ENCODE measurements at places on chromosomes 5 and 9.
A peak's percentile ranks its signal among the peaks of the same experiment; 100 is the strongest.

GRCh38 chr5:141641634-141642267 lies 5.0 kb downstream of the RELL2 start:
- no peak for DNase-seq

GRCh38 chr5:66739951-66740350 lies 143.8 kb downstream of the MAST4 start:
- DNase-seq = no peak

DNA sequence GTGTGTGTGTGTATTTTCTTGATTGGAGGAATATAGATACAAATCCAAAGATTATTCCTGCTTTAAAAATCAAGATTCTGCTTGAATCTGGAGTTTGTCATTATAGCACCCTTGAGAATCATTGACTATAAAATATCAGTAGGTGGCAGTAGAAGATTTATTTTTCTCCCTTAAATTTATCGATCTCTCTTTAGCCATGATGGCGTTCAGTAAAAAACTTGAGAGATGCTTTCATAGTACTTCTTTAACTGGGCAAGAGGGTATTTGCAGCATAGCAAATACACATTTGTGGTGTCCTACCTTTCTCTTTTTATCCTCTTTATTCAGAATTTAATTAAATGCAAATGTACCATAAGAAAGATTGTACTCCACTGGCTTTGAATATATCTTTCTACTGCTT lies 307.7 kb downstream of the ADGRV1 start:
- no peak for DNase-seq

- no peak for DNase-seq
These were observed 22.3 kb upstream of the TAL2 start for GRCh38 chr9:105639936-105640335.

DNA sequence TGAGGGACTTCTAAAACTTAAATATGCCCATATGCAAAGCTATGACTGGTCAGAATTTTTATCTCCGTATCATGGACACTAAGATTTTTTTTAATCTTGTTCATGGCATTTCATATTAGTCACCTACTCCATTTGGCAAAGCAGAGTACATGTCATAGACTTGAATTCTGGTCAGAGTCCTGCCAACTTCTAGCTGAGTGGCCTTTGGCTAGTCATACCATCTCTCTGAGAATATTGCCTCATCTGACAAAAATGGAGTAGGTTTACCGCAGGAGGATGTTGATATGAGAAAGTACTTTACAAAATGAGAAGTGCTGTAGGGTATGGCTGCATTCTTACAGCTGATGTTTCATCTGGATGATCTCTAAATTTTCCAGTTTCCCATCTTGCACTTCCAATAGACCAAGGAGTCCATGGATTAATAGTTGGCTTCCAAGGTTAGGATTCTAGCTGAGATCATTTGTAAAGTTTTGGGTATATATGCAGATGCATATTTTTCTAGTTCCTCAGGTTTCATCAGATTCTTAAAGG lies 150.8 kb upstream of the NR3C1 start:
- no peak for DNase-seq

- DNase-seq = peak; percentile 98
These were observed at the start of gene FAM53C for GRCh38 chr5:138337685-138338410. FAM53C (plus strand) TSS chr5:138338266; CDS start chr5:138341336, 3,070 bp downstream.

GRCh38 chr5:10635257-10635866 lies 71.5 kb downstream of the ANKRD33B start:
- DNase-seq = peak; percentile 83

GRCh38 chr9:119029886-119030285 lies 339.3 kb downstream of the BRINP1 start:
- no peak for DNase-seq

DNA sequence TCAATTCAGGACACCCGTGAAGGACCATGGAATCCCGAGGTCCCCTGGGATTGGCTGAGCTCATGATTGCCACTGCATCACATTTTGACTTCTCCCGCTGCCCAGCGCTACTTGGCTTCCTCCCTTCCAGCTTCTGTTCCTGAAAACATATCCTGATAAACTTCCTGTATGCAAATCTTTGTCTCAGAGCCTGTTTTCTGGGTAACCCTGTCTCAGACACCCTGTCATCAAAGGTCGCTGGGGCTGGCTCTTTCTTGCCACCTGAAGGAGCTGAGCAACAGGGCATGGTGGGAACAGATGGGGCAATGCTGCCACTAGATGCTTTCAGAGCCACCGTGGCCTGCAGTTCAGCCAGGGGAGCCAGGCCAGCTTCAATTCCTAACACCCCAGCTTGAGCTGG lies 154.3 kb upstream of the TBC1D2 start:
- DNase-seq = no peak

DNA sequence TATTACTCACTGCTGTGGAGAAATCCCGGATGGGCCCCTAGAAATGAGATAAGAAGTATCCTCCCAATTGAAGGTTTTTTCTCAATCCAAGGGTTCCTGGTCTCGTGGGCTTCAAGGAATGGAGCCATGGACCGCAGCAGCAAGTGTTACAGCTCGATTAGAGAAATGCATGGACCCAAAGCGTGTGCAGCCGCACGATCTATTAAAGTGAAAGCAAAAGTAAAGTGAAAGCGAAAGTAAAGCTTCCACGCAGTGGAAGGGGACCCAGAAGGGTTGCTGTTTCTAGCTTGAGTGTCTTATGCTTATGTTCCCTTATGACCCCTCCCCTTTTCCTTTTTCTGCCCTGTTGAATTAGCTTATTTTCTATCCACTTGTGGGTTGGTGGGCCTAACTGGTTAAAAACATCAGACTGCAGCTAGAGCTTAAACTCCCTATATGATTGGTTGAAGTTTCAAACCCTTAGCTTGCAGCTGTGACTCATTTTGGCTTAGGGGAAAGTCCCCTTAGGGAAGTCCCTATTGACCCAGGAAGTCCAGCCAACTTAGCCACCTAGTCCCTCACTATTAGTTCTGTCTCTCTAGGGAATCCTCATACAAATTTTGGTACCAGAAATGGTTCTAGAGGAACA lies 1111.8 kb downstream of the TAF11L14 start:
- DNase-seq = peak; percentile 73

GRCh38 chr5:160641405-160641804 lies 210.6 kb downstream of the ATP10B start:
- DNase-seq = no peak

DNA sequence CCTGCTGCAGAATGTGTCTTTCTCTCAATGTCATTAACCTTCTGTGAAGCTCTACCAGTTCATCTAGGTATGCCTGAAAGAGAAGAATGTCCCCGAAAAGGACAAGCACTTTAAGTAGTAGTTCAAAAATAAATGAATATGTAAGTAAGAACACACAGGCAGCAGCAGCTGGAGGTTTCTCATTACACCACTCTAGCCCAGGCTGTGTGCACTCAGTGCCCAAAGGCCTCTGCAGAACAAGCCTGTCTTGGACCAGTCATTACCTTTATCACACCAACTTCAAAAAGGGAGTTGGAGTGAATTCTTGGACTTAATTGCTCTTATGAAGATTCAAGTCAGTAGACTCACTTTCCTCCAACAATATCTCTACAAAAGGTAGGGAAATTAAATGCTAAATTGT lies 268.8 kb downstream of the MLLT3 start:
- no peak for DNase-seq

GRCh38 chr5:67206929-67207328 lies 10.3 kb upstream of the CD180 start:
- DNase-seq = peak; percentile 94

DNA sequence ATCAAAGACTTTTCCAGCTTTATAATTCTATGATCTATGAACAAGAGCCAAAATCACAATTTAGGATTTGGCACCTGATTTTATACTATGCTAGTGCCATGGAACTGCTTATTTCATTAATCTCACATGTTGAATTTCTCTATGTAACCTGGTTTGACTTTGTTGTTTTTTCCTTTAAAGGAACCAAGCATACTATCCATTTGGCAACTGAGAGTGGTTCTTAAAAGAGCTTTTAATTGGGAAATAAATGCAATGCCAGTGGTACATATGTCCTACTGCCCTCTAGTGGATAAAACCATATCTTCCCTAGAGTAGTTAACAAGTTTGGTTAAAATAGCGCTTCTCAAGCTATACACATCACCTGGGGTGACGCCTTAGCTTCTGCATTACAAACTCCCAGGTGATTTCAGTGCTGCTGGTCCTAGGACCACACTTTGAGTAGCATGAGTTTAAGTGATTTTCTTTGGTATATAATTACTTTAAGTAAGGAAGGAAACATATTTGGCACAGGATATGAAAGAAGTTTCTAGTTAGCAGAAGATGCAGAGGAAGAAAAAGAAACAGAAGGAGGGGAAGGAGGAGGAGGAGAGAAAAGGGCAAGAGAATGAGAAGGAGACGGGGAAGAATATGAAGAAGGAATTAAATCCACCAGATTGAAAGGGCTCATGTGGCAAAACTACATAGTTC lies 56.8 kb downstream of the FGF10 start:
- DNase-seq = no peak

GRCh38 chr9:126232461-126232860 lies 94.2 kb upstream of the MVB12B start:
- DNase-seq = no peak

DNA sequence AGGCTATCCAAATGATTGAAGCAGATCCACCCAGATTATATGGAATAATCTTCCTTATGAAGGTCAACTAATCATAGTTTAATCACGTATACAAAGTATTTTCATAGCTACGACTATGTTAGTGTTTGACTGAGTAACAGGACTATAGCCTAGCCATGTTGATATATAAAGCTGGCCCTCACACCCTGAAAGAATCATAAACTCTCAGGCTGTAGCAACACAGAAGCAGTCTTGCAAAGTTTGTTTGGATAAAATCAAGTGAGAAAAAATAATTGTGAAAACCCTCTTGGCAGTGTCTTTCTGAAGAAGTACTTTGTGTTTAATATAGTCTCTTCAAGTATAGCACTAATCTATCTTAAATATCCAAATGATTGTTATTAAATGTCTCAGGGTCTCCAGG lies 374.5 kb upstream of the DAB2 start:
- DNase-seq = no peak

GRCh38 chr5:34535944-34536623 lies 120.0 kb upstream of the RAI14 start:
- DNase-seq = no peak

DNA sequence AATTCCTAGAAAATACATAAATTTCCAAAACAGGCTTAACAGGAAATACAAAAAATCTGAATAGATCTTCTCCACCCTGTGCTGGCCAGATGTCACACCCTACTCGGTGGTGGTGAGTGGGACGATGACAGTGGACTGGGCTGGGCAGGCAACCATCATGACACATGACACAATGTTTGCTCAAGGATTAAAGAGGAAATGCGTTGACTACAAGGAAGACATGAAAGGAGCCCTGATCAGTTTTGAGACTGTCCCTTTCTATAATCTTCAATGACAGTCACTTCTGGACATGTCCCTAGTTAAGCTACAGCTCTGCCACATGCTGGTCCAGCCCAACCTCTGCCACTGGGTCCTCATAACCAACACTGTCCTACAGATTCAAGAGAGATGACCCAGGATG lies 99.8 kb downstream of the ZDHHC21 start:
- DNase-seq = no peak

DNA sequence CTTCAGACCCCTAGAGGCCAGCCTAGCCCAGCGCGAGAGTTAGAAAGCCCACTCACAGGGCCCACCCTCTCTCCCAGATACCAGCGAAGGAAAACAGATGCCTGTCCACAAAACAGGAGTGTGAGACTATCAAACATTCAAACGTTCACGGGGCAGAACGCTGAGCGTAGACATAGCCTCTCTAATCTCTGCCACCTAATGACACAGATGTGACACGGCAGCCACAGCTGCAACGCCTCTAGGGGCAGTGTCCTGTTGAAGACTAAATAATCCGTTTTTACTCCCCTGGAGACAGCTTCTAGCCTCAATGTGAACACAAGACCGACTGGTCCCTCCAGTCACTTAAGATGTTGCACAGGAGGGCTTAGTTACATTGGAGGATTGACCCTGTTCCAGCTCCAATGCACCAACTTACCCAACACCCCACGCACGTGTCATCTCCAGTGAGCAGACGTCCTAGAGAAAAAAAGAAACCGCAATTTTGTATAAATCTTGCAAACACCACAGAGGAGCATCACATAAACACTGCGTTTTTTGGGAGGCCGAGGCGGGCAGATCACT lies 14.3 kb downstream of the DIPK1B start:
- no peak for DNase-seq

- DNase-seq = no peak
These were observed 74.3 kb downstream of the TNC start for GRCh38 chr9:115043632-115044031.

- DNase-seq = no peak
These were observed 250.6 kb downstream of the ARRDC3 start for GRCh38 chr5:91132550-91132949.

DNA sequence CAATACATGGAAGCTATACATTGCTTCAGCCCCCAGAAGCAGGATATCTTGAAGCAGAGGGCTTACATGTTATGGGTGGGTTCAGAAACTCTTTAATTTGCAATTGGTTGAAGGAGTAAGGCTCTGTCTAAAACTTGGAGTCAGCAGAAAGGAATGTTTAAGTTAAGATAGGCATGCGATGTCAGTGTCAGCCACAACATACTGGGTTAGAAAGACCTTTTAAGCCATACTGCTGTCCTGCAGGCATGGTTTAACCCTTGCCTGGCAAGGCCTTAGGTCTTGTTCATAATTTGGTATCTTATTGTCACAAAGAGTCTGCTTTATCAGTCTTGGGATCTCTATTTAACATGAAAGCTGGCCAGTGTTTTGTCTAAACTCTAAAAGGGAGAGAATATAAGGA lies 1619.6 kb upstream of the WWC1 start:
- no peak for DNase-seq

DNA sequence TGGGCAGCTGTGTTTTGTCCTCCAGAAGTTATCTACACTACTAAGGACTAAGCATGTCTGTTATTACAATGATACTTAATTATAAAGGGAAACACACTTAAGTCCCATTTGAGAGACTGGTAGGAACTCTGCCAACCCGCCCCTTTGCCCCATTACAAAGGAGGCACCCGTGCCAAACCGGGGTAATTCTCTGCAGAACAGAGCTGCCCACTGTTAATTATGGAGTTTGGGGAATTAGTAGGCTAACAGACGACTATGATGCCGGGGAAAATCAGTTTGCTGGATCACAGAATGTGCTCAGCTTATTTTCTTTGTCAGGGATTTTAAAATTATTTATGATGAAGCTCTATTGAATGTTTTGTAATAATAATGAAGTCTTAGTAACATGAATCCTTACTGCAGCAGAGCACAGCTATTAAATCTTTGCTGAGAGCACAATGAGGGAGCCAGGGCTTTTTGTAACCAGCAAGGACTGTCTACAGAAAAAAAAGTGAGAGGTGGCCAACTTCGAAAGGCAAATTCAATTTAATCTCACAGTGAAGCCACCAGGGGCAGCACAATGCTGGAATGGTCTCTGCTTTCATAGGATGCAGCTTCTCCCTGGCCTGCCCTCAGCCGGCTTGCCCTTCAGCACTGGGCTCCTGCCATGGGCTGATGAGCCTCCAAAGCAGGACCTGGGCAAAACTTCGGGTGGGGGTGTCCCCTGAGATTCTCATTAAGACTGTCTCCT lies 134.5 kb downstream of the GNAQ start:
- no peak for DNase-seq

Measured in stimulated activated effector memory CD8-positive, alpha-beta T cell treated with anti-CD3 and anti-CD28 coated beads, Interleukin-12 subunit alpha, Interleukin-12 subunit beta, amount 100 ng/mL, for 72 hours (primary cell).